ENCODE measurements at places on chromosomes 5 and 9. TPM values are rescaled to one million over a fixed set of nuclear protein-coding genes. Genes with fewer than 3 reads are reported as not detected.
A peak's percentile ranks its signal among the peaks of the same experiment; 100 is the strongest.

- no peak for DNase-seq
These were observed 143.9 kb upstream of the MOCS2 start for GRCh38 chr5:53253421-53253871.

The PCDH1 gene
- 27.3 TPM for total RNA-seq

GRCh38 chr9:26746357-26747072 is 146.1 kb downstream of the CAAP1 start:
- DNase-seq: peak; percentile 60

GRCh38 chr9:10095208-10095607 is 517.6 kb downstream of the PTPRD start:
- DNase-seq: no peak

DNA sequence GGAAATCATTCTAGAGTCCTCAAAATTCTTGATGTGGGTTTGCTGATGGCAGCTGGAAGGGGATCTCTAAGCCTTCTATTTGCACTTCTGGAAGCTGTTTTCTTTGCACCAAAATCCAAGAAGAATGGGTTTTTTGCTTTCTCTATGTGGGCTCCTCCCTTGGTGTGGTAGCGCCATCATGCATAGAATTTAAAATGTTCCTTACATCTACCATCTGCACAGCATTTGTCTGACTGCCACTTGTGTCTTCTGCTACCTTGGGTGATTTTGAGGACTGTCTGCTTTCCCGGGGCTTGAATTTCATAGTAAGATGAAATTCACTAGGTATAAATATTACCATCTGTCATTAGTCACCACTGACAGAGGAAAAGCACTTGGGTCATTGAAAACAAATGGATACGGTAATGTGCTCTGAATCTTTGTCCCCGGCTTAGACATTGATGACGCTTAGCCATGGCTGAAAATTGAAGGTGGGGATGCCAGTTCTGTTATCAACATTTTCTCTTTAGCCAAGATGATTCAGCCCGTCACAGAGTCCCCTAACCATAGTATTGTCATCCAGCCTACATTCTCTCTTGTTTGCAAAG is 30.0 kb downstream of the SNX30 start:
- DNase-seq: no peak

The SLU7 gene
- 114 TPM for total RNA-seq

- peak; percentile 78 for DNase-seq
These were observed 101.8 kb downstream of the FGF18 start for GRCh38 chr5:171521219-171521633.

The MZB1 gene
- total RNA-seq: not detected

GRCh38 chr9:4812858-4813257 is 20.1 kb downstream of the RCL1 start:
- no peak for DNase-seq

DNA sequence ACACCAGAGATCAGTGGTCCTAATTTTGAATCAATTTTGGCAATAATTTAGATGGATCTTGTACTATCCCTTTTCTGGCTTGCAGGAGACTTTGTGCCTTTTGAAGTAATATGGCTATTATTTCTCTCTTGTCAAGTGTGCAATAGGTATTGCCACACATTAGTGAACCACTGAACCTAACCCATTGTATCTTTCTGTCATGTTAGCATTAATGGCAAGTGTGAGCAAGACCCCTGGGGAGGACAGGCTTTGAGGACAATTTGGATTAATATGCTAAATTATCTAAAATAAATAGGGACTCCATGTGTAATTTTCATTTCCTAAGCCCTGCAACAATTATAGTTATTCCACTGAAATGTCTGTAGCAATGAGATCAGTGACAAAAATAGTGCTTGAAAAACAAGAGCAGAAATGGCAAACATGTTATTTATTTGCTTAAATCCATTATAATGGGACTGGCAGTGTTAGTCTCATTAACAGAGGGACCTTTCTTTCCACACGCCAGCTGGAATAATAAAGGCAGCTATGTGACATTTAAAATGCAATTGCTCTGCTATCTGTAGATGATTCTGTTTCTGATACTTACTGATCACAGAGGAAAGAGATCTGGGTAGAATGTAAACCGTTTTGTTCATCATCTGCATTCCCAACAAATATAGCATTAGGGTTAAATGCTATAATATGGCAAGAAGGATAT is 753.3 kb upstream of the ZNF608 start:
- DNase-seq: no peak

GRCh38 chr9:130539420-130540223 is 39.8 kb upstream of the FUBP3 start:
- DNase-seq: peak; percentile 28

Data from Caki2 (cell line).